ENCODE measurements at places on chromosomes 6 and 20.

GRCh38 chr6:111061508-111061907 lies 25.8 kb upstream of the SLC16A10 start:
- DNase-seq = no peak

GRCh38 chr6:21263531-21264287 lies 329.8 kb upstream of the SOX4 start:
- DNase-seq = no peak

GRCh38 chr6:56540232-56541029 lies 102.3 kb downstream of the DST start:
- no peak for DNase-seq

DNA sequence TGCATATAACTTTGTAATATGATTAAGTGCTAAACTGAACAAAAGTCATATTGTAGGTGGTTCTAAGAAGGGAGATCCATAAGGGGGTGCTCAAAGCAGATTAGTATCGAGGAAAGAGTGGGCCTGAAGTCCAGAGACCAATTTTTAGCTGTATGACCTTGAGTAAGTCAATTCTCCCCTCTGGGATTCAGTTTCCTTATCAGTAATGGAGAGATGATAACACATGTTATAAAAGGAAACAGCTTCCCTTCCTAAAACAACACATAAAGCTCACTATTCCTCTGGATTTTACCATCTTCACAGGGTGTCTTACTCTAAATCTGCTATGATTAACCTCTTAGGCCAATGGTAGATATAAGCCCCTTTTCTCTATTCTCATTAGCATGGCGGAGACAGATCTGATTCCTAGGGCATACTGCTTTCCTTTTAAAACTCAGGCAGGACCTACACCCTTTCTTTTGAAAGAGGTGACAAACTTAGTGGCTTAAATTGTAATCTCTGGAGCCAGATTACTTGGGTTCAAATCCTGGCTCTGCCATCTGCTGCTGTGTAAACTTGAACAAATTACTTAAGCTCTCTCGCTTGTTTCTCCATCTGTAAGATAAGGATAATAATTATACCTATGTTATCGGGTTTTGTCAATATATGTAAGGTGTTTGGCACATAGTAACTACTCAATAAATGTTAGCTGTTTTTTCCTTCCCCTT lies 39.5 kb downstream of the ACSS2 start:
- no peak for DNase-seq

- DNase-seq = no peak
Measured at GRCh38 chr6:11384531-11385309, 152.3 kb upstream of the NEDD9 start.

DNA sequence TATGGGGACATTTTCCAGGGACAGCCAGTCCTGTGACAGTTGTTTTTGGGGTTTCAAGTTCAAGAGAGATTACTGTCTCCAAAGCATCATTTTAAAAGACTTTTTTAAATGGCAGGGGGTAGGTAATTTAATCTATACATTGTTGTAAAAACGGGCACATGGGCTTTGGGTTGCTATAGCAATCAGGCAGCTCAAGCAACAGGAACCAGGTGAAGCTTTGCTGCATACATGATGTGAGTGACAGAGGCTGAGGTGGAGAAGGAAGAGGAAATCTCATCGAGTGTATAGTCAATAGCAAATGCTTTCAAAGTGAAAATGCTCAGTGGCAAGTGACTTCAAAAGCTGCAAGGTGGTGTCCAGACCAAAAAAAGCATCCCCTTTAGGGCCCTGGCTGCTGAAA lies 277.4 kb upstream of the JAG1 start:
- no peak for DNase-seq

DNA sequence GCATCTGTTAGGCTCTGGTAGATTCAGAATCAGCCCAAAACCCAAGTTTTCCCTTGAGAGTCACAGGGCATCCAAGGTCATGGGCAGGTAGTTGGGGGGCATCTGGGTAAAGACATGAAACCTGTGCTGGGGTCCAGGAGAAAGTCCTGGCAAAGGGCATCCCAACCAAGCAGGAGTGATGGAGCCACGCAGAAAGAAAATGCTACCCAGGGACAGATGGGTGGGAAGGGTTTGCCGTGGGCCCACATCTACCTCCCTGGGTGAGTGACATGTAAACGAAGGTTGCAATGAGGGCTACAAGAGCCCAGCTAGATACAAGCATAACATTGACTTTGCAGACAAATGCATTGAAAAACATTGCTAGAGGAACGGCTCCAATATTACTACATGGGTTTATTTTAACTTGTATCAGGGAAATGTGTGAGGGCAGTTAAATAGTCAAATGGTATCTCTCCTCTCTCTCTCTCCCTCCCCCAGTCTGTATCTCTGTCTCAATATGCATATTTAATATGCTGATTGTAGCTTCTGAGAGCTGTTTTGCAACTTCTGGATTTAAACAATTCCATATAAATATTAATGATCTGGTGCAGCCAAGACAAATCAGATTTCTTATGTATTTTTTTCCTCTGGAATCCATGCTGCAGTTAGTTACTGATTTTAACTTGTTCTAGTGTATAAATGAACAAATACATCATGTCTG lies 135.7 kb downstream of the SYNDIG1 start:
- DNase-seq = no peak

DNA sequence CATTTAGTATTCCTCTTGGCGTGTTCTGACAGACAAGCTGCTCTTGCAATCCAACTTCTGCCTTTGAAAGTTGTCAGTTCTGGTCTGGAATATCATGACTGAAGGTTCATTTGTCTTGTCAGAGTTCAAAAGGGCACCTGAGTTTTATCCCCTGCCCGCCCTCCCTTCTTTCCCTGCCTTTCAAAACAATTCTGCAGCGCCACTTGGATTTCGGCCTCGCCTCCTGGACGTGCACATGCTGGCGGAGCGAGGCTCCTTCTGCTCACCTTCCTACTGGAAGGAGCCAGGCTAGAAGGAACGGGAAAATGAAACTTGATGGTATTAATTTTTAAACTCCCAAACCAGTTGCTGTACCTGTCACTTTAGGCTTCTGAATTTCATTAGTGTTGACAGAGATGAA lies 55.7 kb upstream of the HDGFL1 start:
- no peak for DNase-seq

- no peak for DNase-seq
Measured at GRCh38 chr6:138564170-138564721, 65.0 kb upstream of the NHSL1 start.

DNA sequence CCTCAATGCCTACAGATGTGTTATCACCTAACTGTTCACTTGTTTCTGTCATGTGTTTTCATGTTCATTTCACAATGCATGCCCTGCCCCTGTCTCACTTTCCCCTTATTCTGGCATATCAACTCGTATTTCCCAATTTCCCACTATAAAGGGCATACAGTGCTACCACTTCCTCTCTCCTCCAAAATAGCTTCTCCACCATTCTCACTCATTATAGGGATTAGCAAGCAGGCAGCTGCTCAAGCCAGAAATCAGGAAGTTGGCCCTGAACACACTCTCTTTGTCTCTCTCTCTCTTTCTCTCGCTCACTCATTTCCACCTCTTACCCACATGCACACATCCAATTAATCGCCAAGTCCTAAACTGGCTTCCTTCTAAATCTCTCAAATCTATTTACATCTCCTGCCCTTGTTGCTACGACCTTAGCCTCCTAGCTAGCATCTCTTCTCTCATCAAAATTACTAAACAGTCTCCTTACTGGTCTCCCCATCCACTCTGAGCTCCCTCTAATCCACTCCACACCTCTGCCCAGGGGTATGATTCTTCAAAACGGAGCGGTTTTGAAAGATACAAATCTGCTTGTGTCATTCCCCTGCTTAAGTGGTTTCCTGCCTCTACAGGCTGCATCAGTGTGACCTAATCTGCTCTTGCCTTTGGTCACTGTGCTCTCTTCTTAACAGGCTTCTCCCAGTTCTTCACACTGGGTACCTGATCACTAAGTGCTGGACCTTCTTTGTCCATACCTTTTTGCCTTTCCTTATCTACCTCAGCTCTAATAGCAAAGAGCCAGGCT lies 196.2 kb downstream of the BTBD9 start:
- no peak for DNase-seq

DNA sequence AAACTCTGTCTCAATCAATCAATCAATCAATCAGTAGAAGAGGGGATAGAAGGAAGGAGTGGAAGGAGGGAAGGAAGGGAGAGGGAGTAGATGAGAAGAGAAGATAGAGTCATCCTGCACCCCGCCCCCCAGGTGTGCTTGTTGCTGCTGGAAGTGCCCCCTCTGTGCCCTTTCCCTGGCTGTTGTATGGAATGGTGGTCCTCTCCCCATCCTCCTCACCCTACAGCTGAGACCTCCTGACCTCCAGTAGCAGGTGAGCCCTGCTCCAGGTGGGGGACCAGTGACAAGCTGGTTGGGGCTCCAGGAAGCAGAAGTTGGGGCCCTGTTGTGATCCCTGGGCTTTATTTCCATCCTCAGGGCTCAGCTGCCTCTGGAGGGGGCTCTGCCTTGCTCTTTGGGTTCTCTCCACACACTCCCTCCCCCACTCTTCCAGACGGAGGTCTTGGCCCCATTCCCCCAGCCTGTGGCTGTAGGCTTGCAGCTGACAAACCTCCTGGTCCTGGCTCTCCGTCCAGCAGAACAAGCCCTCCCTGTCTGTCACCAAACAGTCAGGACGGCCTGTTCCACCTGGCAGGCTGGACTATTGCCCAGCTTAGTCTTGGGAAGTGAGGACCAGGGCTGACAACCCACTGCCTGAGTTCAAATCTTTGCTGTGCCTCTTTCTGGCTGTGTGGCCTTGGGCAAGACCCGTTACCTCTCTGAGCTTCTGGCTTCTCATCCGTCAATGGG lies 26.0 kb upstream of the SCRT2 start:
- DNase-seq = no peak

DNA sequence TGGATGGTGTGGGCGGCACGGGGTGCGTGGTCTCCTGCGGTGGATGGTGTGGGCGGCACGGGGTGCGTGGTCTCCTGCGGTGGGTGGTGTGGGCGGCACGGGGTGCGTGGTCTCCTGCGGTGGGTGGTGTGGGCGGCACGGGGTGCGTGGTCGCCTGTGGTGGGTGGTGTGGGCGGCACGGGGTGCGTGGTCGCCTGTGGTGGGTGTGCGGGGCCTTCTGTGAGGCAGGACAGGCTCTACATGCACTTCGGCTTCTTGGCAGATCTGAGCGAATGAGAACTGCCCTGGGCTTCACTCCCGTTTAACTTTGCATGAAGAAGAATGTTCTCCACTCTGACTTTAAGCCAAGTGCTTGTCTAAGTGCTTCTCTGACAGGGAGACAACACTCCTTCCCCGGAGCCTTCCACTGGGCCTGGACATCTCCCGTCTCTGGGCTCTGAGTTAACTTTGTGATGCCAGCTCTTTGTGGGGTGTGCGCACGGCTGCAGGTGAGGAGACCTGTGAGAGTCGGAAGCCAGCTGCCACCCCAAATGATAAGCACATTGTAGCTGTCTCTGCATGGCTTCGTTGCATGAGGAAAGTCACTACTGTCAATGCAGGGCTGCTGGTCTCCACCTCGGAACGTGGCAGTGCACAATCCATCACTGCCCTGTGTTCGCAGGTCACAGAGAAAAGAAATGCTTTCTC lies 244.8 kb downstream of the DLL1 start:
- DNase-seq = no peak

DNA sequence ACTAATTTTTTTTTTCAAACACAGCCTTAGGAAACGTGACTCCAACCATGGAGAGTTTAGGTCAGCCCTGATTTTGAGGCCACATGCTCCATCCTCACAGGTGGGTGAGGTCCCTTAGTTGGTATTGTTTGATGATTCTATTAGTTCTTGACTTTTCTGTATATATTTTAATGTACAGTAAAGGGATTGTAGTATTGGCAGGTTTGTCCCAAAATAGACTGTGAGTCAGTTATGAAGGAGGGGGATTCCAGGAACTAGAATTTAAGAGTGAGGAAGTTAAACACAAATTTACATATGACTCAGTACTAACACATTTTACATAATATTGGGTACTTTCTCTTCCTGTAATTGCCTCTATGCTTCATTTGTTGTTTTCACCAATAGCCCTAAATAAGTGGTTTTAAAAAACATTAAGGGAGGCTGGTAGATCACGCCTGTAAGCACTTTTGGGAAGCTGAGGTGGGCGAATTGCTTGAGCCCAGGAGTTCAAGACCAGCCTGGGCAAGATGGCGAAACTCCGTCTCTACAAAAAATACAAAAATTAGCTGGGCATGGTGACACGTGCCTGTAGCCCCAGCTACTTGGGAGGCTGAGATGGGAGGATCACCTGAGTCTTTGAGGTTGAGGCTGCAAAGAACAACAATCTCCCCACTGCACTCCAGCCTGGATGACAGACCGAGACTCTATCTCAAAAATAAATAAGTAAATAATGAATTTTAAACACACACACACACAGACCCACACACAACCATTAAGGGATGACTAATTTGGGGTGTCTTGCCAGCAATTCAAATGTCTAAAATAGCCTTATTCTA lies 81.8 kb downstream of the SGK1 start:
- DNase-seq = no peak
